ENCODE measurements at places on chromosomes 6 and 20.

GRCh38 chr6:138307352-138307751, 70.4 kb upstream of the SMIM28 start:
- no peak for DNase-seq

- no peak for DNase-seq
Measured at GRCh38 chr20:49590163-49591017, 22.5 kb upstream of the PTGIS start.

DNA sequence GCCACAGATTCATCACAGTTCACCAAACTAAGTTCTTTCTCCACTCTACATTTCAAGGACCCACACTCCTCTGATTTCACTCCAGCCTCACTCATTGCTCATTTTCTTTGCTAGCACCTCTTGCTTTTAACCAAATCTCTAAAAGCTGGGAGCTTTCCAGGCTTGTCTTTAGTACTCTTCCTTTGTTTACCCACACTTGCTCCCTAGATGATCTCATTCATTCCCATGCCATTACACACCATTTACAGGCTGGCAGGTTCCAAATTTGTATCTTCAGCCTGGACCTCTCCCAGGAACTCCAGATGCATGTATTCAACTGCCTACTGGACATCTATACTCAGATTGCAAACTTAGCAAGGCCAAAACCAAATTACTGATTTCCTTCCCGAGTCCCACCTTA, 5.3 kb upstream of the GUCA1B start:
- DNase-seq = peak; percentile 80

- no peak for DNase-seq
Measured at GRCh38 chr20:51914758-51915157, 112.4 kb upstream of the SALL4 start.

DNA sequence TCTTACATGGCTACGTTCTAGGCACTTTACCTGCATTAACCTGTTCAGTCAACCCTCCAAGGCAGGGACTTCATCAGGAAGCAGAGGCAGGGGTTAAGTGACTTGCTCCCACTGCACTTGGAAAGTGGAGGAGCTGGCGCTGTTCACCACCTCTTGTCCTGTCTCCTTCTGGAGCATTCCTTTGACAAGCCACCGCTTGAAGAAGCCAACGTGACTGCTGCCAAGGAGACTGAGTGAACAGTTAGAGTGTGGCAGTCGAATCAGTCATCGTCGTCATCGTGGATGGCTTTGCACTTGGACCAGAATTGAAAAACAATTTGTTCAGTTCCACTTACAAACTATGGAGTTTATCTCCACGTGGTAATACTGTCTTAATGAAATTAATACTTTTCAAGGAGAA, 60.9 kb downstream of the TULP4 start:
- no peak for DNase-seq

GRCh38 chr20:58752565-58752964, 60.0 kb downstream of the NPEPL1 start:
- DNase-seq = no peak

Measured in brain microvascular endothelial cell (primary cell).